ENCODE measurements at places on chromosomes 6 and 20.

DNA sequence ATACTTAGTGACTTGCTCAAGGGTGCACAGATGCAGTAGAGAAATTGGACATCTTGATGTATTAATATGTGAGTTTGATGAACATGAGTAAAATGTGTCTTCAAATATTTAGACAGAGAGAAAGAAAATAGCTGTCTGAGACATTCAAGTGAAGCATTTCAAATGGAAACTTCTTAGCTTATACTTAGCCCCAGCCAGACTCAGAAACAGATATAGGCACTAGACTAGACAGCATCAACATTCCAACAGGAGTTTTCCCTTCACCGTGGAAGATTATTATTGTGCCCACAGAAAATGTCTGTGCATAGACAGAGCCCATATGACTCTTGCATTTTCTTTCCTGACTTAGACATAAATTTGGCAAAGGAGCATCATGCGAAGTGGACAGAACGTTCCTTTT, 443.0 kb downstream of the PLCB1 start:
- no peak for DNase-seq

DNA sequence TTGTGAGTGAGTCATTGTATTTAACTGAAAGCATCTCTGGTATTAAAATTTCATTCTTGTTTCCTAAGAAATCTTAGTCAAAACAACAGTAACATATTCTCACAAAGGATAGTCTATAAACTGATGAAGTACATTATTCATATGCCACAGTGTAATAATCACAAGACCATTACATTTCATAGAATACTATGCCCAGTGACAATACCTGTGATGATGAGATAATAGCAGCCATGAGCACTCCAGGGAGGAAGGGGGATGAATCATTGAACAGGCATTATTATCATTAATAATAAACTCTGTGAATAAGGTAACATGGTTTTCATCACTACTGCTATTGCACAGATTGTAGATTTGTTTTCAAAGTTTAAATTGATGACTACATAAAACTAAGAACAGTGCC, 667.9 kb downstream of the EPM2A start:
- DNase-seq: no peak

DNA sequence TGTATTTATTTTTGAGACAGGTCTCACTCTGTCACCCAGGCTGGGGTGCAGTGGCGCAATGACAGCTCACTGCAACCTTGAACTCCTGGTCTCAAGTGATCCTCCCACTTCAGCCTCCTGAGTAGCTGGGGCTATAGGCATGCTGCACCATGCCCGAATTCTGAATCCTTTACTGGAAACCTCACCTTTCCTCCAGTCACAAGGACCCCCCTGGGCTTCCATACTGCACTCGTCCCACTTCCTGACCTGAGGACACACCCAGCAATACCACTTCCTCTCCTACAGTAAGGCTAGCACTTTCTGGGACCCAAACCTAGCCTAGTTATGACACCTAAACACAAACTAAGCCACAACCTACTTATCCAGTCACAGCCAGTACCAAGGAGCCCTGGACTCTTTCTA, 68.2 kb downstream of the FAM217A start:
- DNase-seq: no peak

- DNase-seq: no peak
Observed at GRCh38 chr6:116010386-116010785, 50.3 kb downstream of the FRK start.

DNA sequence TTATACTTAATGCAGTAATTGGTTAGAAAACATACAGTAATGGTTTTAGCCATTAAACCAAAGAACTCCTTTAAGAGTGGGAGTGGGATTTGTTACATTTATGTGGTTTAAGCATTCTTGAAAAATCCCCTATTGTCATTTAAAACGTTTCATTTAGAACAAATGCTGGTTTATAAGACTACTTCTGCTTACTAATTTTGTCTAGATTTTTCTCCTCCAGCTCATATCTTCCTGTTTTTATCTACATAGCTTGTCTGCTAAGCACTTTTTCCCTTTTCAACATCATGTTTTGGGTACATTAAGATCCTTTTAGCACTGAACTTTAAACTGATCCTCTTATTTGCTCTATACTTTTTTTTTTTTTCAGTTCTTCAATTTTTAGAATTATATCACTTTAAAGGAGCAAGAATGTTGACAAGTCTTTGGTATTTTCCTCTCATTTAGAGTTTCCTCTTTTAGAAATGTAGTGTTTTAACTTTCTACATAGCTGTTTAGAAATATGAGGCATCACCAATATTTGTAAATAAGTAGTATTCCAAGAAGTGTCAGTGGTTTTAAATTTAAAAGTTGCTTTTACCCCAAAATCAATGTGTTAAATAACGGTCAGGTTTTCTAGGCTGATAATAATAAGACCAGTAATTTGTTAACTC, 80.9 kb downstream of the SESN1 start:
- DNase-seq: no peak

DNA sequence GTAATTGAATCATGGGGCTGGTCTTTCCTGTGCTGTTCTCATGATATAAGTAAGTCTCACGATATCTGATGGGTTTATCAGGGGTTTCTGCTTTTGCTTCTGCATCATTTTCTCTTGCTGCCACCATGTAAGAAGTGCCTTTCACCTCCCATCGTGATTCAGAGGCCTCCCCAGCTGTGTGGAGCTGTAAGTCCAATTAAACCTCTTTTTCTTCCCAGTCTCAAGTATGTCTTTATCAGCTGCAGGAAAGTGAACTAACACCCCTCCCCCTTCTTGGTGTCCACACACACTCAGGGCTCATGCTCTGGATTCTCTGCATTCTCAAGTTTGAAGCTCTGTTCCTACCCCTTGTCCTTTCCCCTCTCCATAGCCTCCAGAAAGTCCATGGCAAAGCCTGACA, 107.1 kb downstream of the THBS2 start:
- DNase-seq: no peak

- no peak for DNase-seq
Observed at GRCh38 chr20:14888134-14888533, 550.7 kb upstream of the FLRT3 start.

DNA sequence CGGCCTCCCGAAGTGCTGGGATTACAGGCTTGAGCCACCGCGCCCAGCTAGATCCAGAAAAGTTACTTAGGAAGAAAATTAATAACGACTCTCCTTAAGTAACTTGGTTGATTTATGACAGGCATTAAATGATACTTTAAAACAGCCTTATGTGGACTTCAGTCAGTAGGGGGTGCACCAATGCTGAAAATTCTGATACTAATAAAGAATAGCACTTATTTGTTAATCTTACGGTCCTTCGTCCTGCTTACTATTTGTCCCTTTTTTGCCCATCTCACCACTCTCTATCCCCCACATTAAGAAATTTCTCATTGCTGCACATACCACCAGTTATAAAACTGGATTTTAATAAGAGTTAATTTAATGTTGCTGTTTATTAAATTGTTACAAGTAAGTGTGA, 12.7 kb upstream of the PRELID3B start:
- DNase-seq: no peak

DNA sequence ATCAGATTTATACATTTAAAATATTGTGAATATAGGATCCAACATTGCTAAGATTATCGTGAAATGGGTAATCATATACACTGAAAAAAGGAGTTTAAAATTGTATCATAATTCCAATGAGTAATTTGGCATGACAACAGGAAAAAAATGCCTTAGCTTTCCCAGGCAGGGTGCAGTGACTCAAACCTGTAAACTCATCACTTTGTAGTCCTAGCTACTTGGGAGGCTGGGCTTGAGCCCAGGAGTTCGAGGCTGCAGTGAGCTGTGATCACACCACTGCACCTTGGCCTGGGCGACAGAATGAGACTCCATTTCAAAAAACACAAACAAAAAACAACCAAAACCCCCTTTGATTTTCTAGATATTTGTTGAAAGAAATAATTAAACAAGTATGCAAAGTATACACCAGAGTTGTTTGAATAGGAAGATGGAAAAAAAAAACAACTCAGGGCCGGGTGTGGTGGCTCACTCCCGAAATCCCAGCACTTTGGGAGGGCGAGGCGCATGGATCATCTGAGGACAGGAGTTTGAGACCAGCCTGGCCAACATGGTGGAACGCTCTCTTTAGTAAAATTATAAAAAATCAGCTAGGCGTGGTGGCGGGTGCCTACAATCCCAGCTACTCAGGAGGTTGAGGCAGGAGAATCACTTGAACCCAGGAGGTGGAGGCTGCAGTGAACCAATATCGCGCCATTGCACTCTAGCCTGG, 98.7 kb downstream of the TRERF1 start:
- DNase-seq: no peak

- DNase-seq: peak; percentile 53
Observed at GRCh38 chr6:11094411-11094851, 797 bp downstream of the SMIM13 start.

DNA sequence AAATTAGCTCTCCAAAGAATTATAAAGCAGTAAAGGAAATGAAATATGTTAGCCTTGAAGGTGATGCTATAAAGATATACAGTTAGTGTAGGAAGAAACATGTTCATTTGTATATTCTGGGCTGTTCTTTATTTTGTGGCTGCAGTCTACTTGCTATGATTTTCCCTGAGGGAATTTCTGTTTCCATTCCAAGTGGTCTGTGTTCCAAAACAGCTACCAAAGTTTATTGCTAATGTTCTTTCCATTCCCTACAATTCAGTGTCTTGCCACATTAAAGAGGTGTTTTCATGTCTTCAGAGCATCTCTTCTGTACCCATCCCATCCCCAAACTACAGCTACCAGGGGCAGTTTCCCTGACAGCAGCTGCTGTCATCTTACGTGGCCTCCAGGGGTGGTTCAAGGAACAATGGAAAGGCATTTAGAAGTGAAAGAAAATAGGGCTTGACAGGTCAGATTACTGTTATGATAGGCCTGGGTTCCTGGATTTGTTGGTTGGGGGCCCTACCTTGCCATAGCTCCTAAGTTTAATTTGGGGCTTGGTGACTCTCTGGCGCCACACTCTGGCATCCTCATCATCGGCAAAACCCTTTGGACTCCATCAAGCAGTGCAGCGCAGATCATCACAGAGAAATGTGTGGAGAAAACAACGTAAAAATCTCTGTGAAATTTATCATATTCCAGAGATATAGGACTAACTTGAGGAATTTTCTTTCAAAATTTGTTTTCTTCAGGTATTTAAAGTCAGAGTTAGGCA, 33.8 kb upstream of the AIG1 start:
- no peak for DNase-seq

GRCh38 chr6:42105156-42105648, 37.2 kb downstream of the C6orf132 start:
- DNase-seq: no peak

GRCh38 chr6:21501021-21501354, 92.6 kb upstream of the SOX4 start:
- peak; percentile 95 for DNase-seq

DNA sequence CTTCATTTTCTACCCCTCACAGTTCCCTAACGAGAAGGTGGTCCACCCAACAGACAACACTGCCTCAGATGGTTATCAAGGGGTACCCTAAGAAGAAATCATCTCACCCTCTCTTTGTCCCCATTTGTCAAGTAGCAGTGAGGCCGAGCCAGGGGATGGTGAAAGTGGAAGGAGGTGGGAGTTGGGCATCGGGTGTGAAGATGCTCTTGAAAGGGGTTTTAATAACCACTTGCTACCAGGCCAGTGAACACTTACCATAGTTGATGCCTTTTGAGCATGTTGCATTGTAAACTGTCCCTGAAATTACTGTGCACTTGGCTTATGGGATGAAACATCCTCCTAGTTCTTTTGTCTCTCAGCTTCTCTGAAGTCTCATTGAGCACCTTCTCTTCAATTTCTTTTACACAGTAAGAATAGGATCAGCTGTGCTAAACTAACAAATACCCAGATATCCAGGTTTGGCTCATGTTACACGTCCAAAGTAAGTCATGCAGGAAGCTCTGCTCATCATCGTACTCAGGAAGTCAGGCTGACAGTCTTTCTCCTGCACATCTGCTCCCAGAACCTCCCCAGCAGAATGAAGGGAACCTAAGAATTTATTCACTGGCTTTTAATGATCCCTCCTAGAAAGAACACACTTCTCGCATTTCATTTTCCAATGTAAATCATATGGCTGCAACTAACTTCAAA, 13.3 kb downstream of the HLA-DPB1 start:
- DNase-seq: no peak

GRCh38 chr20:32289661-32290431, 12.4 kb downstream of the KIF3B start:
- no peak for DNase-seq

- no peak for DNase-seq
Observed at GRCh38 chr6:100246206-100246605, 218.5 kb downstream of the SIM1 start.

DNA sequence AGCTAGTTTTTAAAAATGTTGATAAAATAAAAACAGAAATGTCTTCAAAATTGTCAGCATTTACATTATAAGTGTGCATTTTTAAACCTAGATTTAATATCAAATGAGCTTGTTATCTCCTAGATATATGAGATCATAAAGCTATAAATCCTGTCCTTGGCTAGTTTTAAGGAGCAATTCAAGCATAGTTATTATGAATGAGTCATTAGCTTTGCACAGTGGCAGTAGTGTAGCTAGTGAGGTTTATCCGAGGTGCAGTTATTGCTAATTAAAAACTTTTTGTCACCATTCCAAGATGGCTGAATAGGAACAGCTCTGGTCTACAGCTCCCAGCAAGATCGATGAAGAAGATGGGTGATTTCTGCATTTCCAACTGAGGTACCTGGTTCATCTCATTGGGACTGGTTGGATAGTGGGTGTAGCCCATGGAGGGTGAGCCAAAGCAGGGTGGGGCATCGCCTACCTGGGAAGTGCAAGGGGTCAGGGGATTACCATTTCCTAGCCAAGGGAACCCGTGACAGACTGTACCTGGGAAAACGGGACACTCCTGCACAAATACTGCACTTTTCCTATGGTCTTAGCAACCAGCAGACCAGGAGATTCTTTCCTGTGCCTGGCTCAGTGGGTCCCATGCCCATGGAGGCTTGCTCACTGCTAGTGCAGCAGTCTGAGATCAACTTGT, 108.8 kb upstream of the SYNCRIP start:
- DNase-seq: no peak

- no peak for DNase-seq
Observed at GRCh38 chr20:47875297-47876025, 90.2 kb upstream of the SULF2 start.

- no peak for DNase-seq
Observed at GRCh38 chr6:14146506-14147096, 29.0 kb downstream of the CD83 start.

GRCh38 chr6:100719883-100720682, 161.0 kb downstream of the ASCC3 start:
- DNase-seq: peak; percentile 27

DNA sequence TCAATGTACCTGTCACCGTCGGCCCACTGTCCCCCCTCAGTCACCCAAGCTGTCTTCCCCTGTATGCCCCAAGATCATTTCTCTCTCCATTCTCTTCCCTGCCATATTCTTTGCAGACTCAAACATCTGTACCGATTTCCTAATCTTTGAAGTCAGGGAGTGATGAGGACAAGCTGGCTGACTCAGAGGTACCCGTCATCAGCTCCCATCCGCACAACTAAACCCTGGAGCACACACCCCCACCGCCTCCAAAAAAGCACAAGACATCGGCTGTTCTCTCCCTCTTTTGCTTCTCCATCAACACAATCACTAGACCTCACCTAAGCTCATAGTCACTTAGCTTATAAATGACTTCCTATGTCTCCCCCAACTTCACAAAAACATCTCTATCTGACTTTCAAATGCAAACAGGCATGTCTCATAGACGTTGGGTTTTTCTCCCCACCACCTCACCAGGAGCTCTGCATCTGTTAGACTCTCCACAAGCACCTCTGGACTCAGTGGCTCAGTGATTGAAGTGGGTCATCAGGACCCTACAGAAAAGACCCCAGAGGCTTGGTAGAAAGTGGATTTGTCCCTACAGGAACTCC, 11.5 kb upstream of the NFATC2 start:
- DNase-seq: no peak
